ENCODE measurements at places on chromosomes 4 and X.

- DNase-seq, result no peak
- H3K4me1 ChIP-seq, result no peaks in the 10 kb centered on the region
- H3K4me3 ChIP-seq, result no peak overlapping the region
These were observed 134.8 kb upstream of the GIMD1 start for GRCh38 chr4:106503116-106504050.

- H3K4me1 ChIP-seq, result no peaks in the 10 kb centered on the region
- H3K4me3 ChIP-seq, result no peak overlapping the region
- DNase-seq, result peak; percentile 27
- no peak overlapping the region for H3K27ac ChIP-seq
- H3K36me3 ChIP-seq, result no peaks in the 10 kb centered on the region
These were observed 33.1 kb downstream of the FTHL17 start for GRCh38 chrX:31038575-31039326.

- no peaks in the 10 kb centered on the region for H3K36me3 ChIP-seq
- no peak for DNase-seq
- H3K27me3 ChIP-seq, result no peaks in the 10 kb centered on the region
- no peak overlapping the region for H3K27ac ChIP-seq
- no peaks in the 10 kb centered on the region for H3K4me1 ChIP-seq
These were observed 259.4 kb upstream of the CENPE start for GRCh38 chr4:103457566-103457965.

DNA sequence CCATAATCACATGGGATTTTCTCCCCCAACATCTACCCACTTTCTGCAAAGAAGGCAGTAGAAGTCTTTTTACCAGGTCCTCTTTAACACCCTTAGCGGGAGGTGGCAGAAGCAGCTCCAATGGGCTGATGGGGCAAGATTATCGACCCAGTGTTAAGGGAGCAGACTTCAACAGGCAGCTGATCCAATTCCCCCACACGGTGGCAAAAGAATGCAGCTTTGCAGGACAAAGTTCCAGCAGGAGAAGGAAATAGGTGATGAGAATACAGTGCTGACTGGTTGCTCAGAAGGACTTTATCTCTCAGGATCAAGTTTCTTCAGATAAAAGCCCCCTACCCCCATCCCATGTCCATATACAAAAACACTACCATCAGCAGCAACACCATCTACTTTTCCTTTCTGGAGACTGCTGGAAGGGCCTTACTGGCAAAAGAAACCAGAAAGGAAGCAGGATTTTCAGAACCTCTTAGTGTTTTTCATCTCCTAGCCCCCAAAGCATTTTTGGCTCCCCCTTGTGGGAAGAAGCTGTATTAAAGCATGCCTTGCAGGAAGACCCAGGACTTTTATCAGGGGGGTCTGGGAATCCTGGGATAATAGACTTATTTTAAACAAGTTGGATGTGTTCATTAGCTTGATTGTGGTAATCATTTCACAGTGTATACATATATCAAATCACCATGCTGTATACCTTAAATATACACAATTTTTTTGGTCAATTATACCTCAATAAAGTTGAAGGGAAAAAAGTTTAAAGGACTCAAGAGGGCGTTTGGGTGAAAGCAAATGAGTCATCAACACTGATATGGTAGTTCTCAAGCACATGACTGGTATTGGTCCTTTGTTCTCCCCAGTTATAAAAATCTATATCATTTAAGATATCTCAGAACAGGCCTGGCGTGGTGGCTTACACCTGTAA lies 146.4 kb downstream of the GPC3 start:
- H3K4me1 ChIP-seq, result no peaks in the 10 kb centered on the region
- no peak overlapping the region for H3K27ac ChIP-seq
- peak; percentile 38 for DNase-seq
- H3K27me3 ChIP-seq, result no peaks in the 10 kb centered on the region
- no peak overlapping the region for H3K4me3 ChIP-seq
- H3K36me3 ChIP-seq, result no peaks in the 10 kb centered on the region

GRCh38 chrX:153723351-153724251 lies 586 bp downstream of the BCAP31 start:
- H3K27me3 ChIP-seq, result no peaks in the 10 kb centered on the region
- peak; percentile 62 for DNase-seq
- peak overlapping the region; percentile 92 for H3K4me3 ChIP-seq

DNA sequence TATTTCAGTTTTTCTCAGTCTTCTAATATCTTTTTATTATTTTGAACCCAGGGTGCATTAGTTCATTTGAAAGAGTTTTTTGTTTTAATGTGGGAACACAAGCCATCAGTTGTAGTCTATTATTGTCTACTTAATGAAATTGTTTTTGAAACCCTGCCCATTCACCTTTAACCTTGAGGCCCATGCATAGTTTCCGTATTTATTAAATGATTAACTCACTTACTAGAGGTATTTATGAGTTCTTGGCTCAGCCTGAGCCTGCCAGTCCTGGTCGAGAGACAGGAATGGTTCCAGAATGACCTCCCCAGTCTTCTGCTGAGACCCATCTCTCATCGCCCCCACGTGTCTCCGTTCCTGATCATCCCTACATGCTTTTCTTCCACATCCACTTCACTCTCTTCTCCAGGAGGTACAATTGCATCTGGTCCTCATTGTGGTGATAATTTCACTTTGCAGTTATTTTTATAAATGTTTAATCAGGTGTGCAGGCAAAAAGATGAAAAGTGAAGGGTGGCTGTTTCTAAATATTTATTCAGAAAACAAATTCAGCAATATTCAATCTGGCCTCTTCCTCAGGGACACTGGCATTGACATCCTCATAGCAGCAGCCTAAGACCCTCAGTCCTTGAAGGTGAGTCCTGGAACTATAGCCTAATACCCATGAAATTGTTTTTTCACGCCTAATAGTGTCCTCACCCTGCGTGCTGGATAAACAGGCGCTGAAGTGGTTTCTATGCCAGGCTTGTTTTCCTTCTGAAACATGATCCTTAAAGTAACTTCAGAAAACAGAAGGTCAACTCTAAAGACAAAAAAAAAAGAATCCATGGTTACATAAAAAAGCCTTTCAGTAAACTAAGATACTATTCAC lies 112.8 kb downstream of the KDR start:
- H3K27me3 ChIP-seq, result no peaks in the 10 kb centered on the region
- no peaks in the 10 kb centered on the region for H3K36me3 ChIP-seq
- H3K4me1 ChIP-seq, result no peaks in the 10 kb centered on the region
- H3K4me3 ChIP-seq, result no peak overlapping the region
- no peak for DNase-seq

DNA sequence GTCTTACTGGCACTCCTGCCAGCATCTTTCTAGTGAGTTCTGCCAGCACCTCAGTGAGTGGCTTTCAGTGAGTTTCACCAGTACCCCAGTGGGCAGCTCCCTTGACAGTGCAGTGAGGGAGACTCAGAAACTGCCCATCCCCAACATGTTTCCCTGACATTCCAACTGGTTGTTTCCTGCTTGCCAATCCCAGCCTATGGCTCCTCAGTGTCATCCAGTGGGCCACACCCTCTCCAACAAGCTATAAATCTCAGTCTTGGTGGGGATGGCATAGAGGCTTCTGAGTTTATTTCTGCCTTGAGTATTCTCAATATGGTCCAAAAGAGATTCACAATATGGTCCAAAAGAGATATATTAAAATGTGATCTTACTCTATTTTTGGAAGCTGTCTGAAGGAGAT lies 461.2 kb upstream of the NR3C2 start:
- no peaks in the 10 kb centered on the region for H3K27me3 ChIP-seq
- no peak for DNase-seq
- no peak overlapping the region for H3K27ac ChIP-seq
- no peaks in the 10 kb centered on the region for H3K4me1 ChIP-seq
- no peak overlapping the region for H3K4me3 ChIP-seq

GRCh38 chrX:150504397-150505182 lies 63.8 kb upstream of the MTM1 start:
- H3K36me3 ChIP-seq, result no peaks in the 10 kb centered on the region
- no peak overlapping the region for H3K27ac ChIP-seq
- H3K27me3 ChIP-seq, result peaks cover 3% of the 10 kb centered on the region
- no peak overlapping the region for H3K4me3 ChIP-seq
- DNase-seq, result peak; percentile 6

- H3K4me3 ChIP-seq, result no peak overlapping the region
- no peak overlapping the region for H3K27ac ChIP-seq
- no peaks in the 10 kb centered on the region for H3K27me3 ChIP-seq
- DNase-seq, result no peak
- H3K4me1 ChIP-seq, result no peaks in the 10 kb centered on the region
These were observed 345.5 kb upstream of the FSTL5 start for GRCh38 chr4:162509333-162509732.

DNA sequence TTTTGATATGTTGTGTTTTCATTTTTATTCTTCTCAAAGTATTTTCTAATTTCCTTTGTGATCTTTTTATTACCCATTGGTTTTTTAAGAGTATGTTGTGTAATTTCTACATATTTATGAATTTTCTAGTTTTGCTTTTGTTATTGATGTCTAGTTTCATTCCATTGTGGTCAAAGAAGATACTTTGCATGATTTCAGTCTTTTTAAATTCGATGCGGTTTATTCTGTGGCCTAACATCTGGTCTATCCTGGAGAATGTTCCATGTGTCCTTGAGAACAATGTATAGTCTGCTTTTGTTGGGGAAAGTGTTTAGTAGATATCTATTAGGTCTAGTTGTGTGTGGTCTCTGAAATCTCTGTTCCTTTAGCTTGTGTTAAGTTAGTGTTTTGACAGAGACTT lies 46.2 kb downstream of the PPEF1 start:
- no peak overlapping the region for H3K27ac ChIP-seq
- no peaks in the 10 kb centered on the region for H3K4me1 ChIP-seq
- no peak overlapping the region for H3K4me3 ChIP-seq
- no peaks in the 10 kb centered on the region for H3K36me3 ChIP-seq
- H3K27me3 ChIP-seq, result peaks cover 6% of the 10 kb centered on the region
- DNase-seq, result no peak

- H3K4me1 ChIP-seq, result peaks cover 8% of the 10 kb centered on the region
- H3K4me3 ChIP-seq, result peak overlapping the region; percentile 29
- peaks cover 2% of the 10 kb centered on the region for H3K27me3 ChIP-seq
- no peak for DNase-seq
These were observed 11.3 kb downstream of the PNCK start for GRCh38 chrX:153662266-153662665.

- H3K4me1 ChIP-seq, result peaks cover 14% of the 10 kb centered on the region
- H3K36me3 ChIP-seq, result no peaks in the 10 kb centered on the region
- H3K4me3 ChIP-seq, result no peak overlapping the region
- H3K27me3 ChIP-seq, result peaks cover 9% of the 10 kb centered on the region
These were observed 643 bp downstream of the FHL1 start for GRCh38 chrX:136147976-136148375.

DNA sequence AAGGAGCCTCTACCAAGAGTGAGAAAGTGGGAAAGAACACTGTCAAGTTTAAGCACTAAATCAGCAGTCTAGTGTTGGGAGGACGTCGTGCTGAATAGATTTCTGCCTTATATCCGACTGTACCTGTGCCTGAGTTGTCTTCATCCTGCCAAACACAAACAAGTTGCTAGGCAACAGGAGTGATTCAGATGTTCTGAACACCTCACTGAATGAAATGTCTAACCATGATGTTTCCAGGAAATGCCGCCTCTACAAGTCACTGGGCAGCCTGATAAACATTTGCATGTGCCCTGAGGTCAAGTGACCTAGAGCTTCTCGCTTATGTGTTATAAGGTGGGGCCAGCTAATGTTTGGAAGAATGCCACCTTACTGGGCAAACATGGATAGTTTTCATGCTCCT lies 37.9 kb downstream of the SGMS2 start:
- no peaks in the 10 kb centered on the region for H3K36me3 ChIP-seq
- H3K27ac ChIP-seq, result no peak overlapping the region
- H3K27me3 ChIP-seq, result peaks cover 9% of the 10 kb centered on the region
- no peaks in the 10 kb centered on the region for H3K4me1 ChIP-seq
